Mesendoderm (in vitro differentiated cells): ENCODE measurements at places on chromosomes 3 and 15.
A peak's percentile ranks its signal among the peaks of the same experiment; 100 is the strongest.

GRCh38 chr3:16461463-16462245 is 51.8 kb downstream of the RFTN1 start:
- H3K4me3 ChIP-seq, result no peak overlapping the region
- H3K36me3 ChIP-seq, result no peaks in the 10 kb centered on the region
- no peaks in the 10 kb centered on the region for H3K27me3 ChIP-seq
- no peak overlapping the region for H3K27ac ChIP-seq
- H3K4me1 ChIP-seq, result no peaks in the 10 kb centered on the region
- no peak for DNase-seq

DNA sequence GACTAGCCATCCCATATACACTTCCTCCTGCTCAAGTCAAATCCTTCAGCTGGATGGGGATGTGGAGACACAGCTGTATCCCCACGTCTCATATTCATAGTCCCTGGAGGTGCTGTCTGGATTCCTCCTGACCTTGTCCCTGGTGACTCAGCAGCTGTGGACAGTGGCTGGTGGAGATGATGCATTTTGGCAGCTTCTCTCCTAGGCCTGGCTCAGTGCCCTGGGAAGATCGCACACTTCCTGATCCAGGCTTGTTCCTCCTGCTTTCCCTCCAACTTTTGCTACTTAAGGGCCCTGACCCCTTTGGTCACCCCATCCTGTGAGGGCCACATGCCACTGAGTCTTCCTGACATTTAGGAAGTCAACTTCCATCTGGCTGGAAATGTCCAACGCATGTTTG is 44.4 kb downstream of the ADAMTSL3 start:
- H3K4me1 ChIP-seq, result peaks cover 1% of the 10 kb centered on the region
- H3K4me3 ChIP-seq, result no peak overlapping the region
- no peak overlapping the region for H3K27ac ChIP-seq
- H3K36me3 ChIP-seq, result no peaks in the 10 kb centered on the region
- H3K27me3 ChIP-seq, result no peaks in the 10 kb centered on the region

DNA sequence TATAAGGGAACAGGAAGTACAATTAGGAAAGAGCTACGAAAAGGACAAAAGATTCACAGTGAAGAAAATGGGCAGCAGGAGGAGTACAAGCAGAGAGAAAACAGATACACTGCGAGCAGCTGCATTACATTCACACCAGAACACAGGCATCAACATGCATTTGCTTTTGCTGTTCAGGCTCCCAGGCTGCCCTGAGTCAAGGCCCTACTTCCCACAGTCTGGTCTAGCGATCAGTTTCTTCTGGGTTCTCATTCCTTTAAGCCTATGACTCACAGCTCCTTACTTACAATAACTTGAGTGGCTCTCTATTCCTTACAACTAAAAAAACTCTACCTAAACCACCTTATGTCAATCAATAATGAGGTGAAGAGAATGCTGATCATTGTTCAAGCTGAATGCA is 24.5 kb upstream of the ZNF445 start:
- H3K36me3 ChIP-seq, result no peaks in the 10 kb centered on the region
- no peak for DNase-seq
- H3K4me1 ChIP-seq, result no peaks in the 10 kb centered on the region
- H3K27me3 ChIP-seq, result no peaks in the 10 kb centered on the region
- no peak overlapping the region for H3K4me3 ChIP-seq

DNA sequence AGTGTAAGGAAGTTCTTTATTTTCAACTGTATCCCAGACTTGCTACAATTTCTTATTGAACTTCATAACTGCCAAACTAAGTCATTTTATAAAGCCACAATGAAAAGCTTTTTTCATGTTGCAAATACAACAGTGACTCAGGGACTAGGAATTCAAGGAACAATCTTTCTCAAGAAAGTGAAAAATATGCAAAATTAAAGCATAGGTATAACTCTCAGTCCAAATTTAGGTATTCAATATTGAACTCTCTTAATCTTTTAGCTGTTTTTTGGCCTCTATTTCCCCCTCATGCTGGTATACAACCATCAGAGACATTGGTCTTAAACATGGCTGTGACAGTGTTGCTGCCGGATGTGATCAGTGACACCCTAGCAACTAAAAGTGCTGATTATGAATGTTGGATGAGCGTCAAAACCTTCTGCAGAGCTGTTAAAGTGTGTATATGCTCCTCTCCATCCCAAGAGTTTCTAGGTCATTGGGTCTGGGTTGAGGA is 476.9 kb downstream of the ZNF385D start:
- H3K36me3 ChIP-seq, result no peaks in the 10 kb centered on the region
- no peak overlapping the region for H3K4me3 ChIP-seq
- H3K27ac ChIP-seq, result no peak overlapping the region

- no peak for DNase-seq
- H3K27me3 ChIP-seq, result no peaks in the 10 kb centered on the region
- no peaks in the 10 kb centered on the region for H3K4me1 ChIP-seq
- no peak overlapping the region for H3K4me3 ChIP-seq
Observed at GRCh38 chr15:83398626-83399025, 48.5 kb upstream of the SH3GL3 start.

GRCh38 chr15:76954744-76955143 is 23.2 kb downstream of the RCN2 start:
- no peaks in the 10 kb centered on the region for H3K36me3 ChIP-seq
- H3K27me3 ChIP-seq, result no peaks in the 10 kb centered on the region
- H3K4me3 ChIP-seq, result no peak overlapping the region
- DNase-seq, result no peak
- H3K4me1 ChIP-seq, result no peaks in the 10 kb centered on the region
- H3K27ac ChIP-seq, result no peak overlapping the region

GRCh38 chr3:82132210-82133069 is 371.0 kb upstream of the GBE1 start:
- no peaks in the 10 kb centered on the region for H3K4me1 ChIP-seq
- no peak overlapping the region for H3K4me3 ChIP-seq
- no peak for DNase-seq
- H3K27me3 ChIP-seq, result no peaks in the 10 kb centered on the region
- H3K27ac ChIP-seq, result no peak overlapping the region

- no peak overlapping the region for H3K4me3 ChIP-seq
- no peak for DNase-seq
- no peaks in the 10 kb centered on the region for H3K4me1 ChIP-seq
- H3K27me3 ChIP-seq, result no peaks in the 10 kb centered on the region
Observed at GRCh38 chr15:82968066-82968465, 15.5 kb upstream of the HOMER2 start.

DNA sequence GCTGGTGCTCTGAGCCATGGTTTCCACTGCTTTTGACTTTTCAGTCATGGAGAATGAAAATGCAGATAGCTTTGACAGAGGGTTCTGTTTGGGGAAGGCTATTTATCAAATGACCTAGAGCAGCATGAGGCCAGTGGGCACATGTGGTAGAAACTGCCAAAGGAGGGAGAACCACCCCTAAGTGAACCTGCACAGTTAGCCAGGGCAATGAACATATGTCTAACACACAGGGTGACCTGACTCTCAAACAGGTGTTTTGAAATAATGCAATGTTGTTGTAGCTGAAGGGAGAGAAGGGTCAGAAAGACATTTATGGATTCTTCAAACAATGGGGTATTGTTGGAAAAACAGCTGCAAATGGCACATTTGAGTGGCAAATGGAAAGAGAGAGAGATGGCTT is 174.4 kb upstream of the FAM3D start:
- no peaks in the 10 kb centered on the region for H3K4me1 ChIP-seq
- H3K4me3 ChIP-seq, result no peak overlapping the region
- no peak for DNase-seq
- no peaks in the 10 kb centered on the region for H3K36me3 ChIP-seq

DNA sequence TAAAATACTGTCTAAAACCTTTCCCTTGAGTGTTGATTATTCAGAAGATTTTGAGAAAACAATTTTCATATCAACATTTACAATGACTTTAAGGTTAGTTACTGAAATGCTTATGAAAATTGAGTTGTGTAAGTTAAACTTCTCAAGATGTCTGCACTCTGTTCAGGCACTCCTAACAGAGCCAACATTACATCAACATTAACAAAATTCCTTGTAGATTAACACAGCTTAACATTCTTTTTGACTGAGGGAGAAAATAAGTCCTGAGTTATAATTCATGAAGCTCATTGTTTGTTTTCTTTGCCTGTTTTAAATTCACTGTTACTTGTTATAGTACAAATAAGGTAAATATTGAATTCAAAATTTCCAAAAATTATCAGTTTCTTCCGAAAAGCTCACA is 9.0 kb downstream of the ACKR4 start:
- H3K27ac ChIP-seq, result no peak overlapping the region
- H3K27me3 ChIP-seq, result no peaks in the 10 kb centered on the region
- no peaks in the 10 kb centered on the region for H3K36me3 ChIP-seq
- no peaks in the 10 kb centered on the region for H3K4me1 ChIP-seq
- peak; percentile 36 for DNase-seq
- no peak overlapping the region for H3K4me3 ChIP-seq

GRCh38 chr3:187802928-187803259 is 57.6 kb upstream of the BCL6 start:
- no peaks in the 10 kb centered on the region for H3K36me3 ChIP-seq
- H3K4me1 ChIP-seq, result peaks cover 2% of the 10 kb centered on the region
- H3K27me3 ChIP-seq, result no peaks in the 10 kb centered on the region
- DNase-seq, result no peak

- no peak for DNase-seq
- H3K27me3 ChIP-seq, result no peaks in the 10 kb centered on the region
Observed at GRCh38 chr15:63729115-63729884, 104.4 kb downstream of the HERC1 start.

GRCh38 chr3:51378065-51378464 is 7.0 kb upstream of the MANF start:
- no peak overlapping the region for H3K4me3 ChIP-seq
- no peaks in the 10 kb centered on the region for H3K27me3 ChIP-seq
- no peak for DNase-seq
- no peaks in the 10 kb centered on the region for H3K4me1 ChIP-seq
- H3K36me3 ChIP-seq, result no peaks in the 10 kb centered on the region

GRCh38 chr3:113844622-113845222 is 6.1 kb downstream of the GRAMD1C start:
- H3K27ac ChIP-seq, result no peak overlapping the region
- H3K36me3 ChIP-seq, result no peaks in the 10 kb centered on the region
- H3K4me1 ChIP-seq, result no peaks in the 10 kb centered on the region
- H3K4me3 ChIP-seq, result no peak overlapping the region

DNA sequence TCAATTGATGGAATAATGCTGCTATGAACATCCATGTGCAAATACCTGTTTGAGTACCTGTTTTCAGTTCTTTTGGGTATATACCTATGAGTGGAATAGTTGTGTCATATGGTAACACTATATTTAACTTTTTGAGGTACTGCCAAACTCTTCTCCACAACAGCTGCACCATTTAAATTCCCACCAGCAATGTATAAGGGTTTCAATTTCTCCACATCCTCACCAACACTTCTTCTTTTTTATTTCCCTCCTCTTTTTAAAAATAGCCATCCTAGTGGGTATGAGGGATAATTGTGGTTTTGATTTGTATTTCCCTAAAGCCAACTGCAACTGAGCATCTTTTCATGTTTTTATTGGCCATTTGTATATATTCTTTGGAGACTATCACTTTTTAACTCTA is 31.3 kb upstream of the ARHGEF3 start:
- DNase-seq, result no peak
- H3K4me1 ChIP-seq, result no peaks in the 10 kb centered on the region
- H3K27ac ChIP-seq, result no peak overlapping the region

- DNase-seq, result no peak
- H3K36me3 ChIP-seq, result no peaks in the 10 kb centered on the region
- H3K27ac ChIP-seq, result no peak overlapping the region
- no peaks in the 10 kb centered on the region for H3K4me1 ChIP-seq
Observed at GRCh38 chr3:55923207-55923606, 436.1 kb upstream of the WNT5A start.

DNA sequence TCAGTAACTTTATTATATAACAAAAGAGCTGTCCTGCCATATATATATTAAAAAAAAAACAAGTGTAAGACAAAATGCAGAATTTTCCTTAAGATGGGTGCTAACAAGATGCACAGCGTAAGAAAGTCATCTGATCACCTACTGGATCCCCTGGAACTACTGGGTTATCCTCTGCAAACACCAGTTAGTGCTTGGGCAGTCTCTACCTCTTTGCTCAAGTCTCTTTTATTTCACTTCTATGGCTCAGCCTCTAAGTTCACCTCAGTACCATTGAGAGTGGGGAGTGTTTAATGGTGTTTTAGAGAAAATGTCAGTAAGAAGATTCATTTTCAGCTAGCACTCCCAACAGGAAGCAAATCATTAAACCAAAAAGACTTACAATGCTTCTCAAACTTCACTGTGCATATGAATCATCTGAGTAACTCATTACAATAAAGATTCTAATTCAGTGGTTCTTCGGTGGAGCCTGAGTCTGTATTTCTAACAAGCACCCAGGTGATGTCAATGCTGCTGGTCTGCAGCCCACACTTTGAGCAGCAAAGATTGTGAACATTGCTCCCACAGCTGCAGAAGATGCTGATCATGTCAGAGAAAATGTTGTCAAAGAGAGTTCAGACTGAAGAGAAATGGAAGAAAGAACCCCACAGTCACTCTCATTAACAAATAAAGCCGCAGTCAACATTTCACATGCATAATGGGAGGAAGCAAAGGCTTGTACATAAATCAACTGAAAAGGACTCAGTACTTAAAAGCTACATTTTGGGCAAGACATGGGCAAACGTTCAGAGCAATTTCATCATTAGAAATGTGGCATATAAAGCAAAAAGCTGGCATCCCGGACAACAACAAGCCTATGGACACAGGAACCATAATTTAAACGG is 227.1 kb upstream of the ATP11B start:
- DNase-seq, result no peak
- no peaks in the 10 kb centered on the region for H3K27me3 ChIP-seq
- no peak overlapping the region for H3K4me3 ChIP-seq
- no peaks in the 10 kb centered on the region for H3K4me1 ChIP-seq

DNA sequence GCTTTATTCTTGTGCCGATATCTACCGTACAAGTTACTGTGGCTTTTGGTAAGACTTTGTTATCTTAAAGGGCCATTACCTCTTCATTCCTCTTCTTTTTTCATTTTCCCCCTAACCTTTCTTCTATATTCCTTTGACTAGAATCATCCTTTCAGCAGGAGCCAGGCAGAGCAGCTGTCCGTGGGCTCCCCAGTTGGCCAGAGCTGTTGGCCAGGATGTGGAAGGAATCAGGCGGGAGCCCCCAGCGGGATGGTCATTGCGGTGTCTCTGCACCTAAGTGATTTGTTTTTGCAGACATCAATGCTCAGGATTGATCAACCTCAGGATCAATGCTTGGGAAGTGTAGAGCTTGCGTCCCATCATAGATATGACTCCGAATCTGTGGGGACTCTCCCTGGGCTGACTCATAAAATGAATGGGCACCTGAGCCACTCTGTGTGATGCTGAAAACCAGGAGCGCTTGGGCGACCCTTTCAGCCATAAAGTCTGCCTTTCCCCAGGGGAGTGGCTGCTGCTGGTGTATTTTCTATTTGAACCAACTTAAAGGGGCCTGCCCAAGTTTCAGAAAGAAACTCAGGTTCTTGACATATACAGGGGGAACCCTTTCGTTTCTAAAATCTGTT is 21.7 kb downstream of the APBA2 start:
- no peak overlapping the region for H3K4me3 ChIP-seq
- no peak overlapping the region for H3K27ac ChIP-seq
- no peaks in the 10 kb centered on the region for H3K27me3 ChIP-seq
- H3K4me1 ChIP-seq, result no peaks in the 10 kb centered on the region
- H3K36me3 ChIP-seq, result no peaks in the 10 kb centered on the region
